ENCODE measurements at places on chromosomes 7 and 10.

GRCh38 chr7:48992816-48993215 is 68.5 kb downstream of the CDC14C start:
- DNase-seq = no peak

DNA sequence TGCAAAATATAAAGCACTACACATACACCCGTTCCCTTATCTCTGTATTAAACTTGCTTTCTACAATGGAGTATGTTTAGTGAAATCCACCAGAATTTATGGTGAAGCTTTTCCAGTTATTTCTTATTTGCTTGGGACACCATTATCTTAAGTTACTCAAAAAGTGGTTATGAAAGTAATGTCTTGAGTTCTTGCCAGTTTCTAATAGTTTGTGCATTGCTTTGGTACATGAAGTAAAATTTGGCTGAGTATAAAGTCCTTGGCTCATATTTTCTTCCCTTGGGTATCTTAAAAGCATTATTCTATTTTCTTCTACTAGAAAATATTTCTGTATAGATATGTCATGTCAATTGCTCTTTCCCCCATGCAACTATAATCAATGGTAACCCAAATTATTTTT is 85.2 kb downstream of the POLR1F start:
- no peak for DNase-seq

- no peak for DNase-seq
Observed at GRCh38 chr7:139829025-139829774, at the start of gene TBXAS1. Gene TBXAS1, plus strand, starts transcription at chr7:139829264. Its CDS starts 127 bp downstream, at chr7:139829391.

GRCh38 chr7:81234896-81235295 is 316.0 kb upstream of the SEMA3C start:
- DNase-seq = no peak

DNA sequence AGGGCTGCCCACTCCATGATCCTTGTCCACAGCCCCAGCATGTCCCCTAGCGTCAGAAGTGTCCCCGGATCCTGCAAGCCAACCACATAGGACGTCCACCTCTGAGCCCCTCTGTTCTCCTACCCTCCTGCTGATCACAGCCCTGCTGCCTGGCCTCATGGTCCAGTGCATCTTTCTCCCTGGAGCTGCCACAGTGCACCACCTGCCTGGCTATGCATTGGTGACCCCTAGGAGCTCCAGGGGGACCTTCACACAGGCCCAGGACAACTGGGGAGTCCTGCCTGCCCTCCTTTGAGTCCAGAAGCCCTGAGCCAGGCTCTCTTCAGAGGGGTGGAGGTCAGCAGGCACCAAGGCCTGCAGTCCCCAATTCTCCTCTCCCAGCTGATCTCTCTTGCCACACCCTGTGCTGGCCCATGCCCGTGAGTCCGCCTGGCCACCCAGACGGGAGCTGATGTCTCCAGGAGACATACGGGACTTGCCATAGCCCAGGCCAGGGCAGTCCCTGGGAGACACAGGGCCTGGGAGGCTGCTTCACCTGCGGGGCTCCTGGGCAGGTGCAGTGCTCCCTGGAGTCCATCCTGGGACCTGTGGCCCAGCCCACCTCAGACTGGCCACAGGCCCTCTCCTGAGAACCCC is 77.4 kb upstream of the RET start:
- DNase-seq = no peak

- no peak for DNase-seq
Observed at GRCh38 chr10:3467052-3467951, 294.7 kb upstream of the PITRM1 start.

DNA sequence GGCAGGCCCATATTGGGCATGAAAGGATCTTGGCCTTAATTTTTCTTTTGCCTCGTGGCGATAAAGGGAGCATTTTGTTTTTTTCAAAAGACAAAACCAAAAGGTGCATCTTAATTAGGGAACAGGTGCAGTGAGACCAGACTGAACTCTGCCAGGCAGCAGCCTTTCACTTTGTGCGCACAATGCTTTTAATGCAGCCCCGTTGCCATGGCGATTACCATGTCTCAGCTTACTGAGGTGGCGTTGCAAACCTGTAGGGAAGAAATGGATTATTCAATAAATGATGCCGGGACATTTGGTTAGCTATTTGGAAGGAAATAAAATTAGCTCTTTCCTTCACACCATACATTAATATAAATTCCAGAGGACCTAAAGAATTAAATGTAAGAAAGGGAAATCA is 61.9 kb downstream of the MYL10 start:
- no peak for DNase-seq

- no peak for DNase-seq
Observed at GRCh38 chr7:83415840-83416239, 233.1 kb downstream of the SEMA3E start.

DNA sequence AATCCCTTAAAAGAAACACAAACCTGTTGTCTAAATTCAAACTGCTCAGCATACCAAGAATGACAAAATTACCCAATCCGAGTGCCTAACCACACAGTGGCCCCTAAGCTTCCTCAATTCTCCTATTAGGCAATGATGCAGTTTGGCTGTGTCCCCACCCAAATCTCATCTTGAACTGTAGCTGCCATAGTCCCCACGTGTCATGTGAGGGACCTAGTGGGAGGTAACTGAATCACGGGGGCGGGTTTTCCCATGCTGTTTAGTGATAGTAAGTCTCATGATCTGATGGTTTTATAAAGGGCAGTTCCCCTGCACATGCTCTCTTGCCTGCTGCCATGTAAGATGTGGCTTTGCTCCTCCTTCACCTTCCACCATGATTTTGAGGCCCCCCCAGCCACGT is 21.9 kb downstream of the PSAP start:
- DNase-seq = no peak

- DNase-seq = no peak
Observed at GRCh38 chr10:101725296-101726114, 30.5 kb upstream of the FBXW4 start.

DNA sequence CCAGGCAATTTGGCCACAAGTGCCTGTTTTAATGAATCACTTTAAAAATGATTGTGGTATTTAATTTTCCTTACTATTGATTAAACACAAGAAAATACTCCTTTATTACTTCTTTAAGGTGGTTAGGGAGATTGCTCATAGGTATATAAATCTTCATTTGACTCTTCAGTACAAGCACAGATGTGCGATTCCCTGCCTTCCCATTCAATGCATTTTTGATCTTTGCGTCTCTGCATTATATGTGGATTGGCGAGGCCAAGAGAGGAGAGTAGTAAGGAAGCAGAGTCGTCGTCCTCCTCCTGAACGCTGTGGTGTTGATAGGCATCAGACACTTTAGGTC is 683.7 kb downstream of the LRMDA start:
- DNase-seq = no peak

- DNase-seq = no peak
Observed at GRCh38 chr7:144378651-144379050, 23.4 kb downstream of the ARHGEF5 start.

- no peak for DNase-seq
Observed at GRCh38 chr7:11458736-11459483, 373.1 kb downstream of the THSD7A start.

DNA sequence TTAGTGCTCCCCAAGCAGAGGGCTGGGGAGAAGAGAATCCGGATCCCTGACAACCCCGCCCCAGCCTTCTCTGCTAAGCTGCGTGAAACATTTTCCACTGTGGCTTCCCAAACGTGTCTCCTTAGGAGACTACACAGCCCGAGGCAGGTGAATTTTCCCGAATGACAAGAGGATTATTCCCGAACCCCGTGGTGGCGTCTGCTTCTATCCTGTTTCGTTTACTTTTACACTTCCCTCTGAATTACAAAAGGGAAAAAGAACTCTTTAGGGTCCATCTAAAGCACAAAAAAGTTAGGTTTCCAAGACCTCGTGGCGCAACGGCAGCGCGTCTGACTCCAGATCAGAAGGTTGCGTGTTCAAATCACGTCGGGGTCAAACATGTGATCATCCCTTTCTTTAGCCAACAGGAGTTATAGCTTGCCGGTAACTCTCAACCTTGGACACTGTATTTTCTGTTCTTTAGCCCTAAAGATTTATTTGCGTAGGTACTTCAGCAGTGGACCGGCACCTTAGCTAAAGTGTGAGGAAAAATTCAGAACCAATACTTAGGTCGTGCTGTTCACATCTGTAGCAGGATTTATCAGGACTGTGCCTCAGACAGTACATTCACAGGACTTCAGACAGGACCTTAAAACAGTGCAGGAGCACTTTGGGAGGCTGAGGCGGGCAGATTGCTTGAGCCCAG is 3.2 kb upstream of the ZNF789 start:
- no peak for DNase-seq
